ENCODE measurements at places on chromosomes 16 and 17.

DNA sequence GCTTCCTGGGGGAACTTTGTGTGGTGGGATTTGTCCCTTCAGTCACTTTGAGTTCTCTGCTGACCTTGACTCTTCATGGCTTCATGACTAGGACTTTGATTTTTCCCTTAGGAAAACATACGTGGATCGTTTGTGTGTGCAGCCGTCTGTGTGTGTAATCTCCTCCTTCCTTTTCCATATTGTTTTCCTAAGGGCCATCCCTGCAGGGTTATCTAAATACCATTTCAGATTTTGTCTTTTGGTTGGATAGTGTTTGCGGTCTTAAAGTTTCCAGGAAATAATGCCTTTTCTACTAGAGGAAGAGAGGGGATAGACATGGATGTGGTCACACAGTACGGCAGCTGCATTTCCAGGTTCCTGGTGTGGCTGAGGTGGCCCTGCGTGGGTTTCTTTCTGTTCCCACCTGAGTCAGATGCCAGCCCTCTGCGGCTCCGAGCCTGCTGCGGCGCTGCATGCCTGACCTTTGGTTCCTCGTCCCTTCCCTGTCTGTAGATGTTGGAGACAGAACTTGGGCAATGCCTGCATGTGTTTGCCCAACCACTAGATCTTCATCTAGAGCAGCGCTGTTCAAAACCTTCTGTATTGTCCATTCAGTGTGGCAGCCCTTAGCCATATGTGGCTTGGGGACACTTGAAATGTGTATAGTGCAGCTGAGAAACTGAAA is 72.0 kb upstream of the LGALS9 start:
- no peak for DNase-seq

- DNase-seq, result no peak
Measured at GRCh38 chr17:45581860-45582259, 91.3 kb upstream of the PLEKHM1 start.

- DNase-seq, result no peak
Measured at GRCh38 chr17:47846716-47847340, 4.1 kb downstream of the SP6 start.

- DNase-seq, result no peak
Measured at GRCh38 chr17:31274252-31274651, 22.8 kb downstream of the OMG start.

GRCh38 chr17:81012574-81013447 is 21.2 kb downstream of the CHMP6 start:
- no peak for DNase-seq

GRCh38 chr17:76722279-76722678 is 4.1 kb downstream of the JMJD6 start:
- no peak for DNase-seq

GRCh38 chr17:13952009-13952750 is 117.1 kb upstream of the COX10 start:
- no peak for DNase-seq

DNA sequence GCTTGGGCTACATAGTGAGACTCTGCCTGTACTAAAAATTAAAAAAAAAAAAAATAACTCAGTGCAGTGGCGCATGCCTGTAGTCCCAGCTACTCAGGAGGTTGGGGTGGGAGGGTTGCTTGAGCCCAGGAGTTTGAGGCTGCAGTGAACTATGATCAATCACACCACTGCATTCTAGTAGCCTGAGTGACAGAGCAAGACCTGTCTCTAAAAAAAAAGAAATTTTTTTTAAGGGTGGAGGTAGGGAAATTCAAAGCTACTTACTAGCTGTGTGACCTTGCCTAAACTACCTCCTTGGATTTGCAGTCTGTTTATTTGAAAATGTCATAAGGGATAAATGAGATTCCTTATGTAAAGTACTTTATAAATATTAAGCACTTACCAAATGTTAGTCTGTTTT is 3.4 kb upstream of the SMPD3 start:
- no peak for DNase-seq

- no peak for DNase-seq
Measured at GRCh38 chr17:44543905-44544523, 13.3 kb upstream of the FZD2 start.

DNA sequence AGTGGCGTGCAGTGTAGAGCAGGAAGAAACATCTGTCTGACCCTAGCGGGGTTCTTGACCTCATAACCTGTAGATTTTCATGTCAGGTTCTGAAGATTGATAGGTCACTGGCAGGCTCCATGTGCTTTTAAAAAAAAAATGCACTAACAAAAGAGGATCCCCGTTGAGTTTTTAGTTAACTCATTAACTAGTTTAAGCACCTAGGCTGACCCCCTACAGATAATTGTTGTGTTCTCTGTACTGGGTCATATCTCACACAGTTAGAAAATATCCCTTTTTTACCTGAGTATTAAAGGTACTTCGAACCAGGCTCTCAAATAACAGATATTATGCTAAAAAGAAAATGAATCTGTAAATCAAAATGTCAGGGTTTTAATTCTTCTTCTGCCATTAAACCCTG is 676.6 kb downstream of the CDH11 start:
- DNase-seq, result no peak

DNA sequence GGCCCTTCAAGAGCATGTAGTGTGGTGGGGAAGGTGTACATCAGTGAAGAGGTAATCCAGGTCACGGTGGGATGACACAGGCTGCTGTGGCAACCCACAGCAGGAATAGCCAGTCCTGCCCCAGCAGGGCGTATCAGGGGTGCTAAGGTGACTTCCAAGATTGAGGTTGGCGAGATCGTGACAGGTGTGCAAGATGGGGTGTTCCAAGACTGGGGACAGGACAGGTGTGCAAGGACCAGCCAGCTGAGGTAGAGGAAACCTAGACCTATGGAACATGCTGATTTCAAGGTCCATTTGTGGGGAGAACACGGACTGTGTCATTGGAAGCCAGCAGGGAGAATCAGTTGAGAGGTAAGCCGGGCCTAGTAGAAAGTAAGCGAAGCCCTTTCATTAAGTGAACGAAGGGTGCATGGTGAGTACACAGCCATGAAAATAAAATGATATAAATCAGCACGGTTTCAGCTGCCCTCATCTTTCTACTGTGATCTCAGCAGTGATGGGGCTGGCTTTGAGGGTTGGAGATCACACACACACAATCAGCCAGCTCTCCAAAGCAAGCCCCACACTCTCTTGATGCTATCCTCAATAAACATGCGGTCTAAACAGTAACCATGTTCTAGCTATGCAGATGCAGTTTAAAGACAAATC is 497.0 kb downstream of the WWOX start:
- DNase-seq, result no peak

DNA sequence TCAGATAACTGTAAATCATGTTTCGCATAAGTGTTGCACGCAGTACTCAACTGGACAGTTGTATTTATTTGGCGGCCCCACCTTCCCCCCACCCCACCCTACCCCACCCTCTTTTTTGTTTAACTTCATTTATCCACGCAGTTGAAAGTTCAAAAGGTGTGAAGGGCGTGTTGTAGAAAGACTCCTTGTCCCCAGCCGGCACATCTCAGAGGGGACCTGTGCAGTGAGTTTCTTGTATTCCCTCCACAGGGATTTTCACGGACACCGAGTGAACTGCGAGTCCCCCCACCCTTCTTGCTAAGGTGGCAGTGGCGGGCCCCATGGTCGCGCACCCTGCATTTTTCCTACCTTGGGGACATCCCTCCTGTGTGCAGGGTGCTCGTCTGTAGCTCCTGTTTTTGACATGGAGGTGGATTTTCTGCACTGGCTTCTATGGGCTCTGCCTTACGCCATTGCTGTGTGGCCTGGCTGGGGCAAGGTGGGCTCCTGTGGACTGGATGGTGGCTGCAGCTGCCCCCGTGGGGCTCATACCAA is 36.2 kb downstream of the ADCY7 start:
- no peak for DNase-seq

Data from NCI-H1694 (cell line).